Foreskin keratinocyte (primary cell): ENCODE measurements at places on chromosomes 12 and 14. TPM values are rescaled to one million over a fixed set of nuclear protein-coding genes. Genes with fewer than 3 reads are reported as not detected.

DNA sequence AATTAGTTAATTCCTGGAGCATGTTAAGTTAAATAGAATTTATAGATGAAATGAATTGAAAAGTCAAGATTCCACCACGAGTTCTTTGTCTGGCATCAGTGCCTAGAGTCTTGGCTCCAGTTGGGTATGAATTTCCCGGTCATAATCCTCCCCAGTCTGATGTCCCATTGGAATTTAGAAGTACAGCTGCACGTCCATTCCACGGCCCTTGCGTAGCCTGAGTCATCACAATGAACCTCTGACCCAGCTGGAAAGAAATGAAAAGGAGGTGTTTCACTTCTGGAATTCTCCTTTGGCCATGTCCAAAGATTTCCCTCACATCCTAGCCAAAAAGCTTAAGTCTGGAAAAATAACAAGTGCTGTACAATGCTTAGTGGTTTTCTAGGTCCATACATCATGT, 122.7 kb downstream of the KICS2 start:
- no peak for DNase-seq

DNA sequence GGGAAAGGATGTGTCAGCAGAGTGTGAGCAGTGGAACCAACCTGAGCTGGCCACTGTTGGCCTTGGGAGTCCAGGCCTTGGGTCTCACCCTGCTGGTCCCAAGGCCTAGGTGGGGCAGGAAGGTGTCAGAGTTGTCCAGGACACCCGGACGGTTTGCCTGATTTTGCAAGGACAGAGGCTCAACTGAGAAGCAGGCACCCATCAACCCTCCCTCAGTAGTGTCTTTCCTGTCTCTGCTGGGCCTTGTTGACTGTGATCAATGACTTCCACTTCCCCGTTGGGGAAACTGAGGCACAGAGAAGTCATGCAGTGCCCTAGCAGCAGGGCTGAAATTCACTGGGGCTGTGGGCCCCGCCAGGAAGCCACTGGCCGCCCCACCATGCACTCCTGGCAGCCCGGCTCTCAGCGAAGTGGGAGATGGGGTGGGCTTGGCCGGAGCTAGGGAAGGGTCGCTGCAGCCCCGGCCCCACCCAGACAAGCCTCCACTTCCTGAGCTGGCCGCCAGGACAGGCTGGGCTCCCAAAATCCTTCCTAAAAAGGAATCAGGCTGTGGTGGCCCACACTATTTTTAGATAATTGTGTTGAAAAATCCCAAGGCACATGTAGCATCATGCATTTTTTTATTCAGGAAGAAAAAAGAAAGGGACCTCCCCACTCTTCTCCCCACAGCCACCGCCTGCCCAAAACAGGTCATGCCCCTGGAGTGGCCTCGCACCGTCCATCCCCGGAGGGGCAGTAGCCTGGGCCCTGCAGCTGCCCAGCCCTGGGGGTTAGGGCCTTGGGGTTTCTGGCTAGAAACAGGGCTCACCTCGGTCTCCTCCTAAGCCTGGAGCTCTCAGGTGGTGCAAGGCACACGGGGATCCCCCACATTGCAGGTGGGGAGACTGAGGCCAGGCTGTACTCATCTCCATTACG, 127.4 kb downstream of the CALM1 start:
- DNase-seq = no peak

- DNase-seq = peak; percentile 66
Measured at GRCh38 chr12:18320036-18320617, 58.8 kb downstream of the PIK3C2G start.

GRCh38 chr14:94903883-94904282, 134.0 kb upstream of the GSC start:
- DNase-seq = no peak

GRCh38 chr12:77387671-77388070, 322.3 kb upstream of the E2F7 start:
- no peak for DNase-seq

DNA sequence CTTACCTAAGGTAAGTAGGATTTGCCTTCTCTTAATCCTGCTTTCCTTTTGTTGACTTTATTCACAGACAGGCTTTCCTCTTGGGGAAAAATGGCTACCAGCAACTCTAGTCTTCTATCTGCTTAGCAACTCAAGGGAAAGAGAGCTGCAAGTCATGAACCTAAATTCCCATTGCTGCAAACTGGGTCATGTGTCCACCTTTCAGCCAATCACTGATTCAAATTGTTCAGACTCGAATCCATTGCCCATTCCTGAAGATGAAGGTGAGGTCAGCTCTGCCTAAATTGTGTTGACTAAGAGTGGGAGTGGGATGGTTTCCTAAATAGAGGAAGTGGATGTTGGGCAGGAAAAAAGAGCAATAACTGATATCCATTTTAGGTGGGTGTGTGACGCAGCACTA, 7.7 kb downstream of the FBXW8 start:
- DNase-seq = no peak

Gene VRTN
- polyA plus RNA-seq = not detected in 2 replicates

Gene POTEM
- polyA plus RNA-seq = not detected in 2 replicates

Gene SYNJ2BP
- 7.8 and 8.6 TPM in 2 replicates for polyA plus RNA-seq

Gene EIF2S3B
- polyA plus RNA-seq = 0.08 and 1.1 TPM in 2 replicates
